ENCODE measurements at places on chromosomes 2 and 18.

DNA sequence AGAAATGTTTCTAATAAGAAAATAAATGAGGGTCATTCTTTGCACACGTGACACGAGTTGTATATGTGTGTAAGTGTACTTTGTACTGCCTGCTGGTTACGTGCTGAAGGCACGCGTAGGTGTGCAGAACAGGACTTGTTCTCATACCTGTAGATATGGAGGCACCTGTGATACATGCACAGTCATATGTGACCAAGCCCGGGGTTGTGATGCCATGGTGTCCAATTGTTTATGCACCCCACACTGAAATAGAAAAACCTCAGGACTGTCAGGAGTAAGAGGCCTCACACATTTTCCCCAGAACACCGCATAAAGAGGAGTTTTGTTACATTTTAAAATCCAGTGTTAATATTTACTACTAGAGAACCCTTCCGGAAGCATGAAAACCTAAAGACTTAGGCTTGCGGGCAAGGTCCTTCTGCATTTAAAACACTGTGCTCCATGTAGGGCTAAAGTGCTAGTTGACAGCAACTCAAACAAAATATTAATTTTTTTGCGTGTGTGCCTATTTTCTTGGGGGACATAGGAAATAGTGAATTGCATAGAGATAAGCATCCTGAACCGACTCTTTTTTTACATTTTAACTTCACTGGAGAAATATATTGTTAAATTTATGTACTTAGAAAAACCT lies 9.3 kb downstream of the TSHZ1 start:
- no peak for DNase-seq

DNA sequence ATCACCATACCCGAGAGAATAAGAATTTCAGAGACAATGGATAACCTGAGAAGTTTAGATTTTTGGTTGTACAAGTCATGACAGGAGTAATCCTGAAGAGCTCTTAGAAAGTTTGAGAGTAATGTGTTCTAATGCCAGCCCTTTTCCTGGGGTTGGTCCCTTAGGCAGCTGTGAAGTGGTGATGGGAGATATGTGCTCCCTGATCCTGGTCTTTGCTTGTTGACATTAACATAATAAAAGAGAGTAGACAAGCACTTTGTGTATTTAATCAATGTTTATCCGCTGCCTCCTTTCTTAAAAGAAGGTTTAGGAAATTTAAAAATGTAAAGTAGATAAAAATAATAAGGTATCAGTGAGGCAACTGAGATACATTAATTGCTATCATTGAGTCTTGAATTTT lies 13.8 kb upstream of the DSC3 start:
- no peak for DNase-seq

GRCh38 chr2:10519394-10519740 lies 71.2 kb upstream of the ODC1 start:
- DNase-seq, result no peak

- no peak for DNase-seq
Observed at GRCh38 chr2:152683400-152683799, 33.9 kb downstream of the PRPF40A start.

- no peak for DNase-seq
Observed at GRCh38 chr2:238640486-238640885, 207.4 kb upstream of the TWIST2 start.

- no peak for DNase-seq
Observed at GRCh38 chr18:45121146-45121545, 440.5 kb downstream of the SETBP1 start.

DNA sequence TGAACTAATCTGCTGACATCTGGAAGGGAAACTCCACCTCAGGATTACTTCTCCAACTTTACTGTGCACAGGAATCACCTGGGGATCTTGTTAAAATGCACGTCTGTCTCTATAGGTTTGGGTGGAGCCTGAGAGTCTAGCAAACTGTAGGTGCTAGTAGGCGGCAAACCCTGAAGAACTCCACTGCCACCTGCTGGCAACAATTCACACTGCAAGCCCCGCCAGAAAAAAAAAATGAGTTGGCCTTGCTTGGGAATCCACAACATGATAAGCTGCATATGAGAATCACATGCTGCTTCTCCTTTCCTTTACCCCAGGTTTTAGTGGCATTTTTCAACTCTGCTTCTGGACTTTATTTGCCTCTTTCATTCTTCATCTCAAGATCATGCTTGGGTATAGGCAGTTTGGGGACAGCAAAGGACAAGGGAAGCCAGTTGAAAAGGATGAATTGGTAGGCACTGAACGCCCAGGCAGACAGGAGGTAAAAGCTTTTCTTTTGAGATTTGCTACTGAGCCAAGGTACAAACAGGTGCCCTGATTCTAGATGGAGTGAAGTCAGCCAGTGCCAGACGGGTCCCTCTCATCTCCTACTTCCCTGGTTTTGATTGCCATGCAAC lies 88.8 kb downstream of the VIT start:
- peak; percentile 78 for DNase-seq

DNA sequence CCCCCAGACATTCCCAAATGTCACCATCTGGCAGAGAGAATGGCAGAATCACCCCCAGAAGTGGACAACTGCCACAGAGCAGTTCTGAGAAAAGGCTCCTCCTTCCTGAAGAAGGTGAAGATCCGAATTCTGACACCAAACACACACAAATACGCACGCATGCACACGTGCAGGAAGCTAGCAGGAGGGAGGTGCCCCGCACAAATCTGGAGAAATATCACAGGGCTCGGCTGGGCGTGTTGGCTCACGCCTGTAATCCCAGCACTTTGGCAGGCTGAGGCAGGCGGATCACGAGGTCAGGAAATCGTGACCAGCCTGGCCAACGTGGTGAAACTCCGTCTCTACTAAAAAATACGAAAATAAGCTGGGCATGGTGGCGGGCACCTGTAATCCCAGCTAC lies 38.5 kb upstream of the ATG16L1 start:
- DNase-seq, result no peak

DNA sequence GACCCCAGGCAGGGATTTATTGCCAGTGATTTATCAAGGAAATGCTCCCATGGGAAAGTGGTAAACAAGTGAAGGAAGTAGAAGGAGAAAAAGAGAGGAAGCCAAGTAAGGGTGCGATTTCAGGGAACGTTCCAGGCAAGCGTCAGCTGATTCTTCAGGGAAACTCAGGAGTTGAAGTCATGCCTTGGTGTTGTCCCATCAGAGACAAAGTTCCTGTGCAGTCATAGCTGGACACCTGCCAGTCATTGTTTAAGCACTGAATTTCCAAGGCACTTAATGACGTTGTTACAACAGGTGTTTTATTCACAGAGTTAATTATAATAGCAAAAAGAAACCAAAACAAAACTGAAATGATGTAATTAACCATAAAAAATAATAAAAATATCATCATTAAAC lies 381.8 kb upstream of the CRIM1 start:
- DNase-seq, result no peak

DNA sequence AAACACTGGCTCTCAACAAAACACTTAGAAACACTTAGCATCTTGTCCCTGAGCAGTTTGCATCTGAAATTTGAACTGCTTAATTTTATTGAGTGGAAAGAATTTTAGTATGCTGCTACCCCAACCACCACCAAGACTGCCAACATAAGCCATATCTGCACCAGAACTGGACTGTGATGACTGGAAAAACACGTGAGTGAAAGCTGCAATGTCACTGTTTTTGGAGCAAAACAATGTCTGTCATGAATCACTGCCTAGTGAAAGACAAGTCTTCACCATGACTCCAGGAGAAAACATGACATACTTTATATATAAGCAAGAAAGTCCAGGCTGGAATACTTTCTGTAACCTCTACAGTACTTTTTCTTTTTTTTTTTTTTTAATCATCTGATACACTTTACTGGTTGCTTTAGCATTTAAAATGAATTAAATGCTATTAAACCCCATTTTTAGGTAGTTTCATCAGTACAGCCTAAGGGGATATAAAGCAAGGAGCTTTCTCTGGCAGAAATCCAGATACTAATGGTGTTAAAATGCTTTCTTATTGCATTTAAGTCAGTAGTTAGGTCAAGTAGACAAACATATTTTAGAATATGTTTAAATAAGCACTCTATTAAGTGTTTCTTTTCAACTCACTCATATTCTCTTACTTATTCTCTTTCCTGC lies 2129.4 kb upstream of the PIK3C3 start:
- DNase-seq, result no peak

GRCh38 chr2:10608273-10608672 lies 81.5 kb downstream of the NOL10 start:
- no peak for DNase-seq

GRCh38 chr2:217491271-217491670 lies 511.5 kb downstream of the TNS1 start:
- DNase-seq, result peak; percentile 18

DNA sequence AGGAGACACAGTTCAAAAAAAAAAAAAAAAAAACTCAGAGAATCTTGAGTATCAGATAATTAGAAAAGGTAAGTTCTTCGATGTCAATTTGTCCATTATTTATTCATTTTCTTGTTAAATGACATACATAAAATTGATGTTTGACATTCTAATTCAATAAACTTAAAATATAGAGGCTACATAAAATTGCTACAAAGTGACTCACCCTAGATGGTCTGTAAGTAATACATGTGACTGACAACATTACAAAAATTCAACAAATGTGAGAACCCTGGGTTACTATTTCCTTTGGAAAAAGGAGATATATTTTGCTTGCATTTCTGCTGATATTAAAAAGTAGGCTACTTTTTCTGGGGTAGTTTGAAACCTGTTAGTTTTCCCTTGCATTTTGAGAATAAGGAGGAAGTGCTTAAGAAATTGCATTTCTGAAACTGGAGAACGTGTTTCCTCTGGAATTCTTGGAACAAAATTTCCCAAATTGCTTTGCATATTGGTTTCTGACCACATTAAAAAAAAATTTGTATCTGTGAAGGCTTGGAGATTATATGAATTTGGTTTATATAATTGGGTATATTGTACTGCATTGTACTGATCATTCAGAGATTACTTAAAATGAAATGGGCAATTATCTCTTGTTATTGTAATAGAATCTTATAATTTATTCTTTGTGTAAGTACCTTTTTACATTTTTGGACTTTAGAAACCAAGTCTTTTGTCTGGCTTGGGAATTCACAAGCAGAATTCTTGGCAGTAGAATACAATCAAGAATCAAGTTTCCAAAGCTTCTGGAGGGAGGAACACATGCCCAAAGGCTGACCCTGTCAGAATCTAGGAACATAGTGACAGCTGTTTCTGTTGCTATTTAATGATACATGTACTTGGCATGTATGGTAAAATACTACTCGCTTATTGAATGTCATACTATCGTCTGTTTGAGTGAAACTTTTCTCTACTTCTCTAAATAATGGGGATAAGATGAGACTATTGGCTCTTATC lies 106.1 kb downstream of the DSEL start:
- DNase-seq, result no peak

- DNase-seq, result peak; percentile 64
Observed at GRCh38 chr18:24443870-24444269, 16.6 kb upstream of the HRH4 start.

- peak; percentile 28 for DNase-seq
Observed at GRCh38 chr2:196839574-196839973, 30.4 kb upstream of the C2orf66 start.

DNA sequence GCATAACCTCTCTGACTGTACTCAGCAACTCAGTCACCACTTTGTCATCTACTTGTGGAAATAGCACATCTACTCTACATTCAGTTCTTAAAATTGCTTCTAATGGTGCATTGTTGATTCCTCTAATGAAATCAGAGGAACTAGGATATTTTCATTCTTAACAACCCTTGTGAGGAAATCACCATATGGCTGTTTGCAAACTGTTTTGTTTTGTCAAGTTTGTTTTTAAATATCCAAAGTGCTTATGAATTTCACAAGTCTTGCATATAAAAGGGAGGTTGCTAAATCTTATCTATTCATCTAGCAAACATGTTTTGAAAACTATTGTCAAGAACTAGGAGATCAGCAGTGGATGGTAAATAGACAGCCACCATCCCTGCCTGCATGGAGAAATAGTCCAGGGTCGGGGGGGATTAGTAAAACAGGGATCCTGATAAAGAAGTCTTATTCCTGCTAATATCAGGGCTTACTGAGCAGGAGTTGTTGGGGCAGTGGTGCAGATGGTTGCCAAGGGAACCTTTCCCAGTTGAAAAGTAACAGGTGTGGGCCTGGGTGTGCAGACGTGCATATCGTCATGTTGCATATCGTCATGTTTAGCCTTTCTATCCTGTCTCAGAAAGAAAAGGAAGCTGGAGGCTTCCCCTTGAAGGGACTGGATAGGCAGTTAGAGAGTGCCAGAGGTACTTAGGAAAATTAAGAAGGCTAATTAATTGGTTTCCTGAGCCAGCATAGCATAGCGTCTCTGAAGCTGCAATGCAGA lies 7.5 kb upstream of the MYO3B start:
- no peak for DNase-seq

GRCh38 chr18:22485808-22486244 lies 68.1 kb upstream of the CTAGE1 start:
- no peak for DNase-seq

DNA sequence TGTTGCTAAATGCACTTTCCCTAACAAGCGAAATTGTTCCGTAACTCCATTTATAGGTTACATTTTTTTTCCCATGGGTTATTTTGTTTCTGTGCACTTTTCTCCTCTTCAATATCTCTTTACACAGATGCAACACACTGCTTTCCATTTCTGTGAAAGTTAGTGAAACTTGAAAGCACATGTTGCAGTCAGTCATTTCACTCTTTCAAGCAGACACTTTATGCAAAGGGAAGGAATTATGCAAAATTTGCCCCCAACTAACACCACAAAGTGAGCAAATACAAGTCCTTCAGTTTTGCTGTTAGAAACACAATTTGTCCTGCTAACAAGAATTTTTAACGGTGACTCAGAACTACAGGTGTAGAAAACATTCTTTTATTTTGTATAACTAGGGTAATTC lies 124.8 kb downstream of the PTH2R start:
- DNase-seq, result no peak

DNA sequence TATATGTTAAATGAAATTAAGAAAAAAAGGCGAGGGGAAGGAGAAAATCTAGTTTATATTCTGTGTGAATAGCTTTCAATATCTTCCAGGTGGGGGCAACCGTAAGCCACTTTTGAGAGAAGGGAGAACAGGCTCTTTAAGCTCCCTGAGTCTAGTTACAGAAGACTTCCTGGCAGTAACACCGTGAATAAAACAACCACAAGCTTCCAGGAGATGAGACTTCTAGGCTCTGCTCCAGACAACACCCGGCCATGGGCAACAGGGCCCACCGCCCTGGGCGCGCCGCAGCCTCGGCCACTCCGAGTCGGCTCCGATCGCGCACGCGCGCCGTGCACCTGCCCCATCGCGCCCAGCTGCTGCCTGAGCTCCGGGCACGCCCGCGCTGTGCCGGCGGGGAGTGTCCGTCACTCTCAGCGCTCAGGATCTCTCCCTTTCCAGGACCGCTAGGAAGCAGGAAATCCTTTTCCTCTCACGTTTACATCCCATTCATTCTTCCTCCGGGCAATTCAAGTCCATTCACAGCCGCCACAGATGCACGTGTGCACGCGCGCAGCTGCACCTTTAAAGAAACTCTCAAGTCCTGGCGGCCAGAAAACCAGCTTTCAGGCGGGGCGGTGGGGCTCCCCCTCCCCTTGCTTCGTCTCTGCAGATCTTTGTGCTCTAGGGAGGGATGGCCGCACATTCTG lies 19.4 kb upstream of the PAX3 start:
- peak; percentile 79 for DNase-seq

- no peak for DNase-seq
Observed at GRCh38 chr2:45839508-45840251, 188.2 kb downstream of the PRKCE start.

Data from hematopoietic multipotent progenitor cell treated with erythropoietin and hydrocortisone succinate and interleukin-3 and kit ligand, for 6 days (in vitro differentiated cells).